ENCODE measurements at places on chromosomes 7 and 10. TPM values are rescaled to one million over a fixed set of nuclear protein-coding genes. Genes with fewer than 3 reads are reported as not detected.

The HKDC1 gene
- 0.68 TPM for total RNA-seq

GRCh38 chr10:33660329-33660728 is 325.9 kb upstream of the NRP1 start:
- no peak for DNase-seq
- H3K36me3 ChIP-seq, result no peaks in the 10 kb centered on the region
- H3K27ac ChIP-seq, result no peak overlapping the region
- H3K4me3 ChIP-seq, result no peak overlapping the region
- peaks cover 8% of the 10 kb centered on the region for H3K27me3 ChIP-seq

DNA sequence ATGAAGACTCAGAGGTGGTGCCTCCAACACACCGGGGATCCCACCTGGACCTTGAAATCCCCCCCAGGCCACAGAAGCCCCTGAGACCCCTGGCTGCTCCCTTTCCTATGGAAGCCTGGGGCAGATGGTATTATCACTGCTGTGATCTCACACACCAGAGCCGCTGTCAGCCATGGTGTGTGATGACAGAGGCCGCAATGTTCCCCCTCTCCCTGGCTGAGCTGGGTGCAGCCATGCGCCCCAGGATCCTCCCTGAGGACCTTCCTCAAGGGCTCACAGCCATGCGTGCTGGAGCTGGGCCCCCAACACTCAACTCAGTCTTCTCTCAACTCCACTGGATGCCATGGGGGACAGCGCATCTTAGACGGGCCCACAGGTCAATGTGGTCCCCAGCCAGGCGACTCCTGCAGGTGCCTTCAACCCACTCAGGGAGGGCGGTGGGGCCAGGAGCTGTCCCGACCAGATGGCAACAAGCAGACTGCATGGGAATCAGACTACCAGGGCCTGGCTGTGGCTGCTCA is 44.9 kb downstream of the VIPR2 start:
- H3K36me3 ChIP-seq, result no peaks in the 10 kb centered on the region
- peak; percentile 7 for DNase-seq
- no peaks in the 10 kb centered on the region for H3K27me3 ChIP-seq
- H3K27ac ChIP-seq, result no peak overlapping the region
- H3K4me3 ChIP-seq, result no peak overlapping the region
- H3K4me1 ChIP-seq, result no peaks in the 10 kb centered on the region

DNA sequence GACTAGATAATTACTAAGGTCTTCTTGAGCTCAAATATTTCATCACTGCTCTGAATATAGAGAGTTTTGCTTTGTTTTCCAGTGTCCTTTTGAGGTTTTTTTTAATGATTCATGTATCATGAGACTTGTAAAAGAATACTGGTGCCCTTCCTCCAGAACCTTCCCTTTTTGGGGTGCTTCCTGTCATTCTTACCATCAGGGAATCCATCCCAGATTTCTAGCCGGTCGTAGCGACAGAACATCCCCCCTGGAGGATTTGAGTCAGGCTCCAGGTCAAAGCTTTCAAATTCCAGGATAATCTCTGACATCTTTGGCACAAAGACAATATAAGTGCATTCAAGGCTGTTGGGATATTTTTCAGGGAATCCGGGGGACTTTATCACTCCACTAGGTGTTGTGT is 71.0 kb downstream of the NRP1 start:
- peaks cover 2% of the 10 kb centered on the region for H3K36me3 ChIP-seq
- no peak overlapping the region for H3K27ac ChIP-seq
- H3K4me3 ChIP-seq, result no peak overlapping the region
- peaks cover 3% of the 10 kb centered on the region for H3K27me3 ChIP-seq

The SLC26A3 gene
- total RNA-seq, result not detected

DNA sequence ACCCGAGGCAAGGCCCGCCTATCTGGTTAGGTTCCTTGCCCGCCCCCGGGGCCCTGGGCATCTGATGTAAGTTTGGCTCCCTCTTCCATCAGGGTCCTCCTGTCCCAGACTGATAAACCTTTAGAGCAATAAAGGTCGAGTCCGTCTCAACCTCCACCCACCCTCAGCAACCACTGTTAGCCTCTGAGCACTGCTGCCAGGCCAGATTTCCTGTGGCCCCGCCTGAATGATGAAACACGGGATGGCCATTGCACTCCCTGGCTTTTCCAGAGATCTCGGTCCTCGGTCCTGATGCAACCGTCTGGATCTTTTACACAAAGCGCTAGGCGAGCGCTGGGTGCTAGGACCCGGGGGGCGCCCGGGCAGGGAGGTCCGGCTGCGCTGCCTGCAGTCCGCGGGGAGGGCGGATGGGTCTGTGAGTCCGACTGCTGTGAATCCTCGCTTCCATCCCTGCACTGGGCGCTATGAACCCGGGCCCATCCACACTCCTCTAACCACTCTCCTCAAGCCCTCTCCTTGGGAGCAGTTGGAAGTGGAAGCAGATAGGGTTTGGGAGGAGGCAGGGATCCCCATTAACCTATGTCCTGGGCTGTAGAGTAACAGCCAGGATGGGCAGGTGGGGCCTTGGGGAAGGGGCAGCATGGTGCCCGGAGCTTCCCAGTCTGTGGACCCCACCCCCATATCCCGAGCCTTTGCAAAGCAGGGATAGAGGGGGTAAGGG is 875 bp upstream of the DDIT4 start:
- peak overlapping the region; percentile 93 for H3K27ac ChIP-seq
- H3K4me3 ChIP-seq, result peak overlapping the region; percentile 93
- H3K4me1 ChIP-seq, result peaks cover 40% of the 10 kb centered on the region
- H3K27me3 ChIP-seq, result no peaks in the 10 kb centered on the region
- peaks cover 32% of the 10 kb centered on the region for H3K36me3 ChIP-seq

- no peak for DNase-seq
- H3K4me1 ChIP-seq, result no peaks in the 10 kb centered on the region
- H3K27me3 ChIP-seq, result no peaks in the 10 kb centered on the region
- H3K36me3 ChIP-seq, result no peaks in the 10 kb centered on the region
- H3K4me3 ChIP-seq, result no peak overlapping the region
Observed at GRCh38 chr10:130994191-130994590, 317.3 kb downstream of the TCERG1L start.

- peak overlapping the region; percentile 94 for H3K27ac ChIP-seq
- H3K4me1 ChIP-seq, result peaks cover 60% of the 10 kb centered on the region
- no peak for DNase-seq
- H3K36me3 ChIP-seq, result peaks cover 12% of the 10 kb centered on the region
Observed at GRCh38 chr7:135976312-135977006, 700 bp downstream of the MTPN start.

The PON1 gene
- total RNA-seq, result not detected

DNA sequence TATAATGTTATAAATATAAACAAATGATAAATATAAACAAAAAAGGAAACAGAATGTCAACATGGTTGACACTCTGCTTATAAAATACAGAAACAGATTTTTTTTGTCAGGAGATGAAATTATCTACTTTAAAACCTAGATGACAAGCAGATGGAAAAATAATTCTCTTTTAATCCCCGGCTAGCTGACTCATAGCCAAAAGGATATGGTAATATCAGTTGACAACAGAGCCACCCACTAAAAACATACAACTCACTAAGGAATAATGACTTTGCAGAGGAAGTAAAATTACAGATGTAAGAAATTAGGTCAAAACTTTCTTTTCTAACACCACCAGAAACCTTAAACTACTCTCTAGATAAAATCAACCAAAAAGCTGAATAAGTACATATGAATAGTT is 131.1 kb upstream of the ABCB5 start:
- DNase-seq, result no peak
- H3K27me3 ChIP-seq, result no peaks in the 10 kb centered on the region
- H3K27ac ChIP-seq, result no peak overlapping the region
